ENCODE measurements at places on chromosomes 6 and 20.
A peak's percentile ranks its signal among the peaks of the same experiment; 100 is the strongest.

DNA sequence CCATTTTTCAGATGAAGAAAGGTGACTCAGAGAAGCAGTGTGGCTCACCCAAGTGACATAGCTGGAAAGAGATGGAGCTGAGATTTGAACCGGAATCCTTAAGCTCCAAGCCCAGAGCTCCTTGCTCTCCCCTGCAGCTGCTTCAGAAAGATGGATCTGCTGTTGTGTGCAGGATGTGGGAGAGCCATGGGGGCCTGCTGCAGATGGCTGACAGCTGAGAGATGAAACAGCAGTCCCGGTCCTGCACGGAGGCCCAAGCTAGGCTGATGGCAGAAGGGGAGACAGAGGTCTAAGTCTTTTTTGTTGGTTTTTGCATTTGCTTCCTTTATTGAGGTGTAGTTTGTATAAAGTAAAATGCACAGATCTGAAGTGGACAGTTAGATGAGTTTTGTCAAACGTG lies 69.8 kb upstream of the FOXP4 start:
- DNase-seq: no peak

GRCh38 chr6:114362957-114363356 lies 20.1 kb upstream of the HS3ST5 start:
- DNase-seq: no peak

- no peak for DNase-seq
Measured at GRCh38 chr6:50093116-50093937, 43.6 kb upstream of the DEFB112 start.

- DNase-seq: no peak
Measured at GRCh38 chr20:59613861-59614260, 9.5 kb downstream of the PHACTR3 start.

- DNase-seq: peak; percentile 36
Measured at GRCh38 chr6:7016226-7016625, 91.5 kb upstream of the RREB1 start.

GRCh38 chr20:17062712-17063111 lies 164.1 kb upstream of the PCSK2 start:
- DNase-seq: no peak

DNA sequence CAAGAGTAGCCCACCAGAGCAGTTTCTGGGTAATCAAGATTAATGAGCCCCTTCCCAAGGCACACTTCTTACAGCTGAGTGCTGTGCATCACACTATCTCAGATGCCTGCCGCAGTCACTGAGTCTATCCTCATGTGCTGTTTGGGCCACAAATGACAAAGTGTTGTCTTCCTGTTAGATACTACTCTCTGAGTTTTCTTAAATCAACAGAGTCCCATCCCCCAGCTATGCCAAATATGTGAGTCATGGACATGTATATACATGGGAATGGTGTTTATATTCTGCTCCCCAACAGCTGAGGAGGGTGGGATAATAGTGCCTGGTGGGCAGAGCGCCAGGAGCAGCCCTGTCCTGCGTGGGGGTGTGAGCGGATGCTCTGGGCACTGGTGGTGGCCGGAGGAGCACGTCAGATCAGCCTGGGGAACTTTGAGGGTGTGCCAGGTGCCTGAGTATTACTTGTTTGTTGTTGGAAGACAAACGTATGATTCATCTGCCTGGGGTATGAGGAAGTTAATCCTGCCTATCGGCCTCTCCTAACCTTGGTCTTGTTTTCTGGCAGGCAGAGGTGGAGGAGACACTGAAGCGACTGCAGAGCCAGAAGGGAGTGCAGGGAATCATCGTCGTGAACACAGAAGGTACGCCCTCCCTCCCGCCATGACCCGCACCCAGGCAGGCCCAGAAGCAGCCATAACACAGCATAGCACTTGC lies 9.6 kb downstream of the DYNLRB1 start:
- peak; percentile 39 for DNase-seq

- no peak for DNase-seq
Measured at GRCh38 chr6:37982317-37982716, 162.8 kb downstream of the ZFAND3 start.

- no peak for DNase-seq
Measured at GRCh38 chr6:44837741-44838140, 450.2 kb downstream of the CDC5L start.

GRCh38 chr6:44226368-44227147 lies 3.2 kb downstream of the SLC29A1 start:
- peak; percentile 38 for DNase-seq

- no peak for DNase-seq
Measured at GRCh38 chr6:107695061-107695720, 128.9 kb downstream of the SCML4 start.

DNA sequence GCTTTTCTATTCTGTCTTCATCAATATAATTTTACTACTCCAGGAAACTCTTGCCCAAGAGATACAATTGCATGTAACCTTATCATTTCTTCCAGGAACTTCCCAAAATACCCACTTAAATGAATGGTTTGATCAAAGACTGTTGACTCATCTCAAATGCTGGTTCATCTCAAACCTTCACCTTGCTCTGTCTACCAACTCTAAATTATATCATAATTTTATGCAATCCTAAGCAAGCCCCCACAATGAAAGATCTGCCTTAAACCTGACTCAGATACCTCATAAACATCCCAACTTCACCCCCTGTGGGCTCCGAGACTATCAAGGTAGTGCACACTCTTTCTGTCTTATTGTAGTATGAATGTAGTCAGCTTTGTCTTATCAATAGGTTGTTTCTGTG lies 65.5 kb upstream of the GCM1 start:
- no peak for DNase-seq

GRCh38 chr20:62051144-62051543 lies 14.5 kb downstream of the TAF4 start:
- DNase-seq: no peak

DNA sequence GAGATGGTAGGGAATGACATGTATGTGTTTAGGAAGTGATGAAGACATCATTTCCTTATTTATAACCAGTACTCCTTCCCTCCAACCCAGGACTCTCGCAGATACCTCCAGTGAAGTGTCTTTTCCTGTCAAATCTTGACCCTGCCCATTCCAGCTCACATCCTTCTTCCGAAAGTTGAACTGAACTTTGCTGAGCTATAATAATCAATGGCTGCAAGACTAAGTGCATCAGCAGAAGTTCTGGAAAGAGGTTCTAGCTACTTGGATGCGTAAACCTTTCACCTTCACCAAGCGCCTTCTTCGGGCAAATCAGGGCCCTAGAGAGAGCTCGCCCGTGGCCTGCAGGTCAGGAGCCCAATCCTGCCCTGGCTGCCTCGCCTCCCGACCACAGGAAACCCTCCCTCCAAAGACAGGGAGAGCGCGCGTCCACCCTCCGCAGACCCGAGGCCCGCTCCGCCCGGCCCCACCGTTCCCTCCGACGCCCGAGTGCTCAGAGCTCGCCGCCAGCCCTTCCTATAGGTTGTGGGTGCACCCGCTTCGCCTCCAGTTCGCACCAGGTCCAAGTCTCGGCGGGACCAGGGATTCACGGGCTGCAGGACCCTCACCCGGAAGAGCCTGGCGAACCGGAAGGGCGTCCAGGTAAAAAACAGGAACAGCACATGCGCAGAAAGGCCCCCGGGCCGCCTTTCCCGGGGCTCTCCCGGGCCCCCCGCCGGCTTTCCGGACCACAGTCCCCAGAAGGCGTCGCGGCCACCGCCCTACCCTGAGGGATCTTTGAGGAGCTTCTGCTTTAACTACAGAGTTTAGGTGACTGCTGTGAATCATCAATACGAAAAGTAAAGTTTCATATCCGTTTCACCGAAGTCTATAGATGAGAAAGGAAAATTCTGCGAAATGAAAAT lies at the start of gene ZNF334:
Gene ZNF334, minus strand, starts transcription at position 617 of the 902 bp plus-strand sequence. CDS start 1,457 bp downstream, outside the sequence.
- no peak for DNase-seq

DNA sequence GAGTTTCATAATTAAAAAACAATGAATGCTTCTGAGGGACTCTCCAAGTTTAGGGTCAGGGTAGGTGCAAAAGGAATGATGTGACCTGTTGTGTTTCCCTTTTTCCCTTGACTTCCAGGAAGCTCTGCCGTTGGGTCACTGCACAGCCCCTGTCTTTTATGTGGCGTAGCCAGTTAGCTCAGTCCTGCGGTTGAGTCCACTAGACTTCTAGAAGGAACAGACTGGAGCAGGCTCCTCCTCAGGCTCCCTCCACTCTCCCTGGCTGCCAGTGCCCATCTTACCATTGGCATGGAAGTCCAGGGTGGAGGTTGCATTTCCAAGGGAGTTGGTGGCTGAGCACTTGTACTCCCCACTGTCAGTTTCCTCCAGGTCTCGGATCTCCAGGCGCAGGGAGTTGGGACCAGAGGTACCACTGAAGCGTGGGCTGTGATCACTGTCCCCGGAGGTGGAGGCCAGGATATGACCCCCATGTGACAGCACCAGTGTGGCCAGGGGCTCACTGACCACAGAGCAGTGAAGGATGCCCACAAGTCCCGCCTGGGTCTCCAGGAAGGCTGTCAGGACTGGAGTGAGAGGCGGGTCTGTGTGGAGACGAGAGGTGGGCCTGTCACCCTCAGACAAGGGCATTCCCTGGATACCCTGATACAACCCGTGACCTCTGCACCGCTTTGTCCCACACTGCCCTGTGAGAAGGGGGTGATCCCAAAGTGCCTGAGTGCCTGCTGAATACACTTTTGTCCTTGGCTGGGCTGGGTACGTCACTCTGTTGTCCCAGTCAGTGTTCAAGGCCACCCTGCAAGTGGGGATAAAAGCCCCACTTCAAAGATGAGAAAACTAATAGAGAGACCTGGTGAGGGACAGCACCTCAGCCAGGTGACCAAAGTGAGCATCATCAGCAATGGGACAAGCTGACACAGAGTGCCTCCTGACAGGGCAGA lies 11.1 kb downstream of the SIGLEC1 start:
- DNase-seq: no peak

GRCh38 chr6:11525468-11526155 lies 11.9 kb upstream of the TMEM170B start:
- peak; percentile 74 for DNase-seq

DNA sequence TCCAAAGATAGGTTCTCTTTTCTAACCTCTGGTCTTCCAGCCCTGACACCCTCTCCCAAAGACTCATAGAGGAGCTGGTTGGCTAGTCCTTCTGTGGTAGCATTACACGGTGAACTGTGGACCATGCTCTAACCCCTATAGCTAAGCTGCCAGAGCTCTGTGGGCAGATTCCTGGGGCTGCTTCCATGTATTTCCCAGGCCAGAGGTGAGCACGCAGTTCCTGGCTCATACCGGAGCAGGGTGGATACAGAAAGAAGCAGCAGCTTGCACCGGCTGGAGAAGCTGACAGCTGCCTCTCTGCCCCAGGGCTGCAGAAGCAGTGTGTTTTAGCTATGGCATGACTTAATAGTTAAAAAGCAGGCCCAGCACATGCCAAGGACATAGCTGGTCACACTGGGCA lies 84.1 kb upstream of the FOXP4 start:
- DNase-seq: no peak

DNA sequence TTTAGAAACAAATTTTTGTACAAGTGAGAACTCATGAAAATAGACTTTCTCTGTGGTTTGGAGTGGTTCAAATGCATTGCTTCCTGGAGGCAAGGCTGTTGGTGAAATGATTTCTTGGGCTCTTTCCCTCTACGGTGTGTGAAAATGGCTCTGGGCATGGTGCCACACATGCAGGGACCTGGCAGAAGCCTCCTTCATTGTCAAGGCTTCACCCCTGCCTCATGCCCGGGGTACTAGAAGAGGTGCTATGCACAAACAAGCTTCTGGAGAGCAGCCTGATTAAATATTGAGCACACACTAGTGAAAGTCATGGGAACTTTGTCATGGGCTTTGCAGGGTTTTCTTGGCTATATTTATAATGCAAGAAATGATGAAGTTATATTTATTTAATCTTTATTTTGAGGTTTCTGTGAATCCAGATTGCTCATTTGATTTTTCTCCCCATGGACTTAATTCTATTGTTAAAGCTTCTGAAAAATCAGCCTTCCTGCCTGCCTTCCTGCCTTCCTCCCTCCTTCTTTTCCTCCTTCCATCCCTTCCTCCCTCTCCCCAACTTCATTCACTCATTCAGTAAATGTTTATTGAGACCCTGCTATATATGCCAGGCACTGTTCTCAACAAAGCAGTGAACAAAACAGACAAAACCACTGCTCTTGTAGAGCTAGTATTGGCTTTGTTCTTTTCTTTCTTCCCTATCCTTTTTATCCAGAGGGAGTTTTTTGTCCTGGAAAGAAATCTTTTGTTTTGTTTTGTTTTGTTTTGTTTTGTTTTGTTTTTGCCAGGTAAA lies 21.0 kb downstream of the C6orf89 start:
- DNase-seq: no peak

GRCh38 chr6:15547400-15547799 lies 115.4 kb downstream of the DTNBP1 start:
- no peak for DNase-seq

- no peak for DNase-seq
Measured at GRCh38 chr20:40682104-40682981, 6.7 kb downstream of the MAFB start.

DNA sequence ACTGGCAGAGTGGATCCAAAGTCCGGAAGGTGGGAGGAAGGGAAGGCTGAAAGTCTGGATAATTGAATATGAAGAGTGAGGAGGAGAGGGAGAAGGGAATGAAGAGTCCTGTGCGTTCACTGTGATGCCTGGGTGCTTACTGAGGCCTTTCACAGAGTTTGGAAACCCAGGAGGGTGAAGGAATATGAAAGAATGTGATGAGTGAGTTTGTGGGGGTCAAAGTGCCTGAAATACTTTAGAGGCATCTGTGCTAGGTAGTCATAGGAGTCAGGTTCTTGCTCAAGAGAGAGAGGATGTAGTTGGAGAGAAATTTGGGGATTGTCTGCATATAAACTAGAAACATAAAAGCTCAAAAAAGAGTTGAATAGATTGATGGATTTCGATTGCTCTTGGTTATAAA lies 20.7 kb downstream of the NKX2-4 start:
- DNase-seq: no peak

DNA sequence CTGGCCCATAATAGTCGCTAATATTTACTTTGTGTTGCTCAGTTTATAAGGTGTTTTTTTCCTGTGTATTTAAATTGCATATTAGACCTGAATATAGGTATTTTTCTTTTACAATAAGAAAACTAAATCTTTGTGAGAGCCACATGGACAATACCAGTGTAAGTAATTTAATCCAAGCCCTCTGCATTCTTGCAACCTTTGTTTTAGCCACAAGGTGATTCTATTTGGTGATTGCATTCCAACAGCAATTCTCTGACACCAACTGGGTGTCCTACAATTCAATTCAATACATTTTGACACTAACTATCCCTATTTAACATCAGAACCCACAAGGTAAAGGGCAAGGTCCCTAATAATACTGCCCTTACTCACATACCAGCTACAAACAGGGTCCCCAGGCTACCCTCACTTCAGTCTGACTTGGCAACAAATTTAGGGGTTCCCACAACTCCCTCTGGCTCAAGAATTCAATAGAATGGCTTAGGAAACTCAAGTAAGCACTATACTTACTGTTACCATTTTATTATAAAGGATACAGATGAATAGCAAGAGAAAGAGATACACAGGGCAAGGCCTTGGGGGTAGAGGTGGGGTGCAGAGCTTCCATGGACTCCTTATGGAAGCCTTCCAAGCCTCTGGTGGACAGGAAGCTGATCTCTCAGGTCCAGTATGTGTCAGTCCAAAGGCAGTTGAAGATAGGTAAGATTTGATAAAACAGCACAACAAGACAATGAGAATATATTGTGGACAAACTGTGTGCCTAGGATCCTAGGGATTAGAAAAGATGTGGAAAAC lies 169.3 kb downstream of the CD83 start:
- no peak for DNase-seq

- DNase-seq: no peak
Measured at GRCh38 chr6:113178349-113178748, 678.8 kb upstream of the MARCKS start.

GRCh38 chr20:57908704-57909630 lies 199.2 kb upstream of the PMEPA1 start:
- DNase-seq: no peak

GRCh38 chr6:112725541-112726085 lies 378.5 kb downstream of the RFPL4B start:
- DNase-seq: no peak
